ENCODE measurements at places on chromosomes 2 and 18. TPM values are rescaled to one million over a fixed set of nuclear protein-coding genes. Genes with fewer than 3 reads are reported as not detected.
A peak's percentile ranks its signal among the peaks of the same experiment; 100 is the strongest.

DNA sequence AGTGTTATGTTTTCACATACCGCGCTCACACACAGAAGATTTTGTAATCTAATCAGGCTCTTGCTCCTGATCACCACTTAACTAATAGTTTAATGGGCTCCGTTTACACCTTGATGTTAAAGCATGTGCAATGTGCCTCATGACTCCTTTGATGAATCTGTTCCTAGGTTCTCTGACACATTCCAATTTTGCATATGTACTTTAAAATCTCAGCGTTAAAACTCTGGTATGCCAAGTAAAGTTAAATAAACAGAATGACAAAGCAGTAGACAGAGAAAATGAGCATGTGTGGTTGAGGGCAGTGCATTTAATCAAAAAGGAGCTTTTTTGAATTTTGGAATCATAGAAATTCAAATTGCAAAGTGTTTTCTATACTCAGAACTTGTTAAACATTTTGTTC lies 96.4 kb downstream of the TCF4 start:
- H3K27me3 ChIP-seq = no peaks in the 10 kb centered on the region
- no peak overlapping the region for H3K4me3 ChIP-seq
- DNase-seq = no peak
- H3K36me3 ChIP-seq = no peaks in the 10 kb centered on the region
- H3K4me1 ChIP-seq = peaks cover 25% of the 10 kb centered on the region
- H3K27ac ChIP-seq = no peak overlapping the region

RAB6C gene
- not detected for total RNA-seq

CDKL4 gene
- total RNA-seq = not detected

TSHZ1 gene
- total RNA-seq = 4.4 TPM

DNA sequence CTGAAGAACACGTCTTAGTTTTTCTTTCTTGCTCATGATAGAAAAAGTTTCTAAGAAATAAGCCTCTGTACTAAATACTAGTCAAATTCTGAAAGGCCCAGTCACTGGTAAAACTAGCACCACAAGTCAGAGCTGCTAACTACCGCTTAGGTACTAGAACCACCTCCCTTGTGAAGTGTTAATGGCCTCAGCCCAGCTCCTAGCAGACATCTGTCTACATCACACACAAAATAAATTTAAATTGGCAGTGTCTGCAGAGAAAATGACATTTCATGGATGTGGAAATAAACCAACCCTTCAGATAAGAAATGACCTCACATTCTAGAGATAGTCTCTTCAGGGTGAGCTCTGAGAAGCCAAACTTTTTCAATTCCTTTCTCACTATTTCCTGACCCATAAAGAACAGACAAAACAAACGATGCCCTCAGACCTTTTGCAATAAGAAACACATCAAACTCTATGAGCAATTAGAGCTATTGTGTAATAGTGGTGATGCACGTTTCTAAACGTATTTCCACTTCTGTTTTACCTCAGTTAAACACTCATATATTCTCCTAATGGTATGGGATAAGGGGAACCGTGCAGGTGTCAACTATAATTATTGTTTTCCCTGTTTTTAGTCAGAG lies 70.3 kb upstream of the DSG1 start:
- H3K27ac ChIP-seq = no peak overlapping the region
- H3K36me3 ChIP-seq = no peaks in the 10 kb centered on the region
- no peak for DNase-seq
- H3K27me3 ChIP-seq = no peaks in the 10 kb centered on the region
- H3K4me3 ChIP-seq = no peak overlapping the region
- H3K4me1 ChIP-seq = no peaks in the 10 kb centered on the region

CDK15 gene
- 1.3 TPM for total RNA-seq

GRCh38 chr2:36477746-36478145 lies 120.2 kb downstream of the FEZ2 start:
- no peaks in the 10 kb centered on the region for H3K27me3 ChIP-seq
- no peak for DNase-seq
- H3K4me1 ChIP-seq = peaks cover 64% of the 10 kb centered on the region
- peaks cover 94% of the 10 kb centered on the region for H3K36me3 ChIP-seq

TBR1 gene
- 0.97 TPM for total RNA-seq

GRCh38 chr18:62101321-62101721 lies 85.5 kb downstream of the PIGN start:
- no peaks in the 10 kb centered on the region for H3K27me3 ChIP-seq
- no peak overlapping the region for H3K4me3 ChIP-seq
- H3K4me1 ChIP-seq = peaks cover 12% of the 10 kb centered on the region
- no peak overlapping the region for H3K27ac ChIP-seq
- peaks cover 10% of the 10 kb centered on the region for H3K36me3 ChIP-seq

DNA sequence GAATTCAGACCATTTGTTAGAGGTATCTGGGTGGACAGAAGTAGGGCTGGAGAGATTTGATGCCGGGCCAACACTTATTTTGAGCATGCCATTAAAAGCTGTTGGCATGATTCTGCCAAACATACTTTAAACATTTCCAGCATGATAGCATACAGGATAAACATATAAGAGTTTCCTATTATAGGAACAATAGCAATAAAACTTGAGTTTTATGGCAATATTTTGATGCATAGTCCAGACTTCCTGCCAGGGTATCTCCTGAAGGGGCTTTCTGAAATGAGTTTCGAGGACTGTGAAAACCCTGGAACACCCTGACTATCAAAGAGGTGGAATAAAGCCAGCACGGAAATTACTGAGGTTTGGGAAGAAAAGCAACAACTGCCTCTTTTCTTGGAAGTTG lies 1398.0 kb upstream of the NXPH2 start:
- no peaks in the 10 kb centered on the region for H3K4me1 ChIP-seq
- H3K27me3 ChIP-seq = no peaks in the 10 kb centered on the region
- no peaks in the 10 kb centered on the region for H3K36me3 ChIP-seq
- H3K4me3 ChIP-seq = no peak overlapping the region

SP140L gene
- 8.0 TPM for total RNA-seq

DNA sequence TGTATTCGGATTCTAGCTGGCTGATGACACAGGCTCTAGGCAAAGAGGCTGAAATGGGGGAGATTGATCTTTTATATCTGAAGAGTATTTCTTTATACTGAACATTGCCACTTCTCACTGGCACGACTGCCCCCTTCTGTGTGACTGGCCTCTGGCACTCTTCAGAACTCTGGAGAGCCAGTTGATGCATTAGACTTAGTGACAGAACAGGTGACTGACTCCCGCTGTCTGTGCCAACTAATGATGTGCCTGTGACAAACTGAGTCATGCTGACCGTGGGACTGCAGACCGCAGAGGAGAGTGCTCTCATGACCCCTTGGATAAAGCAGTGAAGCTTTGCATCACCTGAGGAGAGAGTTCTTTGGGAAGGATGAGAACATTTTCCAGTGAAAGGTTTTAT lies 14.4 kb downstream of the MGAT5 start:
- no peaks in the 10 kb centered on the region for H3K36me3 ChIP-seq
- H3K27ac ChIP-seq = no peak overlapping the region
- H3K4me1 ChIP-seq = no peaks in the 10 kb centered on the region
- no peak overlapping the region for H3K4me3 ChIP-seq
- no peaks in the 10 kb centered on the region for H3K27me3 ChIP-seq

ABHD1 gene
- total RNA-seq = not detected

GRCh38 chr2:57720728-57721627 lies 325.6 kb upstream of the VRK2 start:
- peak overlapping the region; percentile 59 for H3K4me3 ChIP-seq
- H3K36me3 ChIP-seq = no peaks in the 10 kb centered on the region
- H3K27ac ChIP-seq = peak overlapping the region; percentile 44
- no peaks in the 10 kb centered on the region for H3K27me3 ChIP-seq
- peaks cover 19% of the 10 kb centered on the region for H3K4me1 ChIP-seq
- peak; percentile 75 for DNase-seq

DNA sequence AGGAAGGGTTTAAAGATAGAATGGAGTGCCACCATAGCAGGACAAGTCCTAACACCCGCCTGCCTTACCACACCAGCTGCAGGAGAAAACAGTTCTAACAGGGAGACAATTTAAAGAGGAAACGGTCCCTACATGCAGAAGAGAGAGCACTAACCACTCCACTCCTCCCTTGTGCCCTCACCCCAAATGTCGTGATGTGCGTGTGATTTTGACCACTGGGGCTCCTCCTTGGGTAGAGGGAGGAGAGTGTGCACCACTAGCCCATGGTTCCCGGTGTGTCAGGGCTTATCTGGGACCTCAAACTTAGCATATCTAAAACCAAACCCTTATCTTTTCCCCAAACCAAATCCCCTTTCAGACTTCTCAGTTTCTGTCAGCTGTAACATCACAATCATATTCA lies 105.5 kb upstream of the CCDC68 start:
- no peaks in the 10 kb centered on the region for H3K36me3 ChIP-seq
- H3K27me3 ChIP-seq = no peaks in the 10 kb centered on the region
- H3K27ac ChIP-seq = no peak overlapping the region
- H3K4me3 ChIP-seq = no peak overlapping the region

PIKFYVE gene
- 19.7 TPM for total RNA-seq

- H3K27me3 ChIP-seq = no peaks in the 10 kb centered on the region
- no peak overlapping the region for H3K4me3 ChIP-seq
- H3K4me1 ChIP-seq = peaks cover 4% of the 10 kb centered on the region
- DNase-seq = no peak
These were observed 30.3 kb upstream of the SMCHD1 start for GRCh38 chr18:2625217-2625616.

SYT4 gene
- not detected for total RNA-seq

DNA sequence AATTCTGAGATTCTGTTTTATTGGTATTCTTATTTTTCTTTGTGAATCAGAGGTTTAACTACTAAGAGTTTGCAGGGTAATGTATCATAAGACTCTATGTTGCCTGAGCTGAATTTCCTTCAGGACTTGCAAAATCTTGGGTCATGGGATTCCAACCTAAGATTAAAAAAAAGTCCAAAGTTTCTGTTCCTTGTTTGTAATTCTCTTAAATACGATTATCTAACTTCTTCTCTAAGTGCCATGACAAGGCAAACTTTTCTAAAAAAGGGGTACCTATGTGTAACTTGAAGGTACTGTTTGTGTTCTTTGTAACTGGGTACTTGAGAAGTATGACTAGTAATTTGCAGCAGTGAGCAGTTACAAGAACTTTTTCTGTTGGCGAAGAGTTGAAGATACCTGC lies 181.3 kb upstream of the ZEB2 start:
- H3K4me3 ChIP-seq = no peak overlapping the region
- peaks cover 4% of the 10 kb centered on the region for H3K4me1 ChIP-seq
- H3K27me3 ChIP-seq = no peaks in the 10 kb centered on the region
- DNase-seq = no peak

GRCh38 chr2:47503481-47504070 lies 100.6 kb downstream of the MSH2 start:
- peaks cover 4% of the 10 kb centered on the region for H3K27me3 ChIP-seq
- no peak for DNase-seq
- no peaks in the 10 kb centered on the region for H3K36me3 ChIP-seq
- no peak overlapping the region for H3K27ac ChIP-seq
- H3K4me1 ChIP-seq = peaks cover 13% of the 10 kb centered on the region
- H3K4me3 ChIP-seq = no peak overlapping the region

DNA sequence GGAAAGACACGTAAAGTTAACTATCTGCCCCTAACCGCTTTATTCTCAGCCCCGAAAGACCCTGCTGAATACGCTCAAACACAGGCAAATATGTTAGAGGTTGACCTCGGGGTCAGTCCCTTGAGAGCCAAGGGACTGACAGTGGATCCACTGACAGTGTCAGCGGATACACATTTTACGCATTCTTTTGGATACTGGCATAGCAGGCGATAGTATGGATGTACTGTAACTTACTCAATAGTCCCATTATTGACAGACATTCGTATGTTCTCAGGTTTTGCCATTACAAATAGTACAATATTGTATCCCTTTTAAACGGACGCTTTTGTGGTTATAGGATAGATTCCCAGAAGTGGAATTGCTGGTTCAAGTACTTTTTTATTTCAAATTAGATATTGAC lies 13.4 kb downstream of the ATP6V1B1 start:
- DNase-seq = no peak
- peaks cover 4% of the 10 kb centered on the region for H3K4me1 ChIP-seq
- H3K27me3 ChIP-seq = peaks cover 15% of the 10 kb centered on the region
- H3K27ac ChIP-seq = no peak overlapping the region
- no peaks in the 10 kb centered on the region for H3K36me3 ChIP-seq
